ENCODE measurements at places on chromosomes 1 and 21.

- DNase-seq = no peak
These were observed 24.3 kb upstream of the COA6 start for GRCh38 chr1:234348964-234349363.

DNA sequence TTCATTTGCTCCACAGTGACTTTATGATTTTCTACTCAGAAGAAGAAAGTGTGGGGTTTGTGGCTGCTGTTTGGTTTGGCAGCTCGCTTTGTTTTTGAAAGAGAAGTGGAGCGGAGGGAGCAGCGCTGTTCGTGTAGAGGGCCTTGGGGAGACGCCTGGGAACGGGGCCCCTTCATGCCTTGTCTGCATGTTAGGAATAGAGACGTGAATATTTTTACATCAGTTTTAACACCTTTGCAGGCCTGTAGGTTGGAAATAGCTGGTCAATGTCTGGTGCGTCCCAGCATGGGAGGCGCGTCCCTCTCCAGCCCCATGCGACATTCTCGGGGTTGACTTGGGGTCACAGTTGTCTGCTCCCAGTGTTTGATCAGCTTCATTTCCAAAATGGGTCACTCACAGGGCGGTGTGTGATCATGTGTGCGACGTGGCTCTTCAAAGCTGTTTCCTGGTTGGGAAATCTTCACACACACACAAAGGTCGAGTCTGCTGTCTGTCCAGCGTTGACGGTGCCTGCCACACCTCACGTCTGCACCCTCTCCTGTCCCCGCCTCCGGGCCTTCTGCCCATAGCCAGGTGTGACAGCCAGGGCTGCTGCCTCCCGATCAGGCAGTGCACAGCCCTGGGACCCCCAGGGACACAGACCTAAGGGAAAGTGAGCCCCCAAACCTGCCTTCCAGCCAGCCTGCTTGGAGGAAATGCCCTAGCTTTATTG lies 149.2 kb downstream of the PSMG1 start:
- DNase-seq = no peak

DNA sequence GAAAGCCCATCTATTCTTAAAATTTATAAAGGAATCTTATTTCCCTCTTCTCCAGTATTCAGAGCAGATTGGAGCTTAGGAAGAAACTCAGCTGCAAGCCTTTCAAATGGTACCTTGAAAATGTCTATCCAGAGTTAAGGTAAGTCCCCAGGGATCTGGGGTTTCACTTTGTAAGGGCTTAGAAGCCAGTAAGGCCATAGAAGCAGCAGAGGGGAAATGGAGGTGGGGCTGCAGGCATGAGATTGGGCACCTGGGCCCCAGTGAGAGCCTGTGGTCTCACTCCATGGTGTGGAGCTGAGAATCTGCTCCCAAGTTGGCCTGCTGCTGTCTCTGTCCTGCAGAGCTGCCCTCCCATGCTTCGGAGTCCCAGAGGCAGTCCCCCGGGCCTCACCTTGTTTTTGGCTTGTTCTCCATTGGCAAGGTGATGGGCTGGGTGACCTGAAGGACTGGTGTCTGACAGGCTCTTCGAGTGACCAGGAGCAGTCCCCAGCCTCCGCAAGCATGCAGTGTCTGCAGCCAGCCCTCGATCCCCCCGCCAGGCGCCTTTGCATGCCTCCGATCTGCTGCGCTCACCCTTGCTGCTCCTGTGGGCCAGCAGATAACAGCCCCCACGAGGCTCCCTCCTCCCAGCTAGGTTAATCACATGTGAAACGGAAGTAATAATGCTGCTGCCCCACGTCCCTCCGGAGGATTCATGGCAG lies 163.1 kb downstream of the PGBD5 start:
- no peak for DNase-seq

GRCh38 chr1:41317361-41317760 lies 43.9 kb upstream of the FOXO6 start:
- no peak for DNase-seq

GRCh38 chr1:37303884-37304574 lies 170.4 kb upstream of the ZC3H12A start:
- no peak for DNase-seq

GRCh38 chr1:89999208-89999607 lies 4.3 kb downstream of the ZNF326 start:
- DNase-seq = no peak

DNA sequence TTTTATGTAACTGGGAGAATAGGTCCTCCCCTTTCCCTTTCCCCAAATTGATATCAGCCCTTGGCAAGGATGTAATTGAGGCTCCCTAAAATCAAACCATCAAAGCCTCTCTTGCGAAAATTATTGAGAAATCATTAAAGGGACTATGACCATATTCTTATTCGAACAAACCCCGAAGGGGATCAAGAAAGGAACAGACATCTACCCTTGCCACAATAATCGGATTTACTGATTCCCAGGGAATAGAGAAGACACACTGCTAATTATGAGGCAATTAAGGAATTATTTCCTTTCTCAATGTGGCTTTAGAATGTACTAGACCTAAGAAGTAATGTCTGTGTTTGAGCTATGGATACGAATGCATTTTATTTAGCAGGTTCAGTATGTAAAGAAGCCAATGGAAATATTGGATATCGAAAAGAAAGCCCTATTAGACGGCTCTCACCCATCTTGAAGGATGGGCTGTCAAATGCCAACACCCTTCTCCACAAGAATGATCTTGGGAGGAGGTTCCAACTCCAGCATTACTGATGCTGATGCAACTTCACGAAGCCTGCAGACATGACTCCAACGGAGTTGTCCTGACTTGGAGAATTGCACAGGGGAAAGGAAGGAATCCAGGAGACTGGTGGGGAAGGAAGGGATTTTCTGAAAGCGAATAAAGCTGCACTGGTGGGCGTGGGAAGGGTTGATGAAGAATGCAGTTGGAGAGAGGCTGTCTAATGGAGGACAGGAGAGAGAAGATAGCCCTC lies 11.6 kb upstream of the PTPRF start:
- DNase-seq = no peak

DNA sequence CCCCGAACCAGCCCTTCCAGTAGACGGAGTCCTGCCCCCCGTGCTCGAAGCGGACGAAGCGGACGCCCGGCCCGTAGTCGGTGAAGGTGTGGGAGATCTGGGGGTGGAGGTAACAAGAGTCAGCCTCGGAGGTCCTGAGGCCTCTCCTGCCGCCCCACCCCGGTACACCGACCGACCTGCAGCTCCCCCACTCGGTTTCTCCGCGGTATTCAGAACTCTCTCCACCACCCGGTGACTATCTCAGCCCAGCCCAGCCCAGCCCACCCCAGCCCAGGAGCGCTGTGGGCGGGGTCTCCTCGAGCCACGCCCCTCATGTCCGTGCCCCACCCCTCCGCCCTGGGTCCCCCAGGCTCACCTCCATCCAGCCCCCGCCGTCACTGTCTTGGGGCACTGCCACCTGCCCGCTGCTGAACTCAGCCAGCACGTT lies 5.5 kb downstream of the FBXO2 start:
- DNase-seq = peak; percentile 55

DNA sequence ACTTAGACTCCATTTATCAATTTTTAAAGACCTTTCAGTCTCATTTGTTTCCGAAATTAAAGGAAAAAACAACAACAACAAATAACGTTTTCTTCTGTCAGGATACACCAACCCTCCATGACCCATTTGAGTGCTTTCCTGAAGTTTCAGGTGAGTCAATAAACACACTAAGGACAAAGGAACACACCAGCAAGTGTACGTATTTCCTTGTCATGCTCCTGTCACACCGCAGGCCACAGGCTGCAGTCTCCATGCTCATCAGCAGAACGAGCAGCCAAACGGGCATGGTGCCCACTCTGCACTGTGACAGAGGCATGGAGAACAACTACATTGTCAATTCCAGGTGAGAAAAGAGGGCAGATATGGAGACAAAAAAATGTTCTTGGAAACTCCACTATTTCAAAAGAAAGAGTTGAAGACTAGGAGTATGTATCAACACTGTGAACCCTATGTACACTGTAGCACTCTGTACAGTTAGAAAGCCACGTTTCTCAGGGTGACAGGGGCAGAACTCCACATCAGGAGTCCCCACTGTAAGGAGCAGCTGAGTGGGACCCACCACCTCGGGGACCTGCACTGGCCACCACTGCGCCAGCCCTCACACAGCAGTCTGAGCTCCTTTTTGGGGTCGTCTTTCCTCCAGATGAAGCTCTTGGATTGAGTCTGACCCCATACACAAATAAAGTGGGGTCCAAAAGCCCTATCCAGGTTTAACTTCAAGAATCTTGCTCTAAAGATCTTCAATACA lies 2.6 kb downstream of the PTTG1IP start:
- no peak for DNase-seq

GRCh38 chr1:29475326-29475725 lies 239.0 kb downstream of the PTPRU start:
- no peak for DNase-seq

DNA sequence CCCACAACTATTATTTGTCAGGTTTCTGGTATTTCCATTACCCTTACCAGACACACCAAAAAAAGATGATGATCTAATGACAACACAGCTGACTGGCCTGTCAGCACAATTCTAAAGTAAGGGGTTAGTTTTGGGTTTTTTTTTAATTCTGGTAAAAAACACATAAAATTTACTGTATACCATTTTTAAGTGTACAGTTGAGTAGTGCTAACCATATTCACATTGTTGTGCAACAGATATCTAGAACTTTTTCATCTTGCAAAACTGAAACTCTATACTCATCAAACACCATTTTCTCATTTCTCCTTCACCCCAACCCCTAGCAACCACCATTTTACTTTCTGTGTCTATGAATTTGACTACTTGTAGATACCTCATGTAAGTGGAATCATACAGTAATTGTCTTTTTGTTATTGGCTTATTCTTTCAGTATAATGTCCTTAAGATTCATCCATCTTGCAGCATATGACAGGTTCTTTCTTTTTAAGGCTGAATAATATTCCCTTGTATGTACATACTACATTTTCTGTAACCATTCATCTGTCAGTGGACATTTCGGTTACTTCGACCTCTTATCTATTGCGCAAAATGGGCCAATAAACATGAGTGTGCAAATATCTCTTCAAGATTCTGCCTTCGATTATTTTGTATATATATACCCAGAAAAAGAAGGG lies 29.8 kb downstream of the ARNT start:
- DNase-seq = no peak

GRCh38 chr1:173206816-173207568 lies at the start of gene TNFSF4:
Gene TNFSF4, minus strand, starts transcription at chr1:173207331. Its CDS starts 155 bp downstream, at chr1:173207176.
- peak; percentile 42 for DNase-seq

DNA sequence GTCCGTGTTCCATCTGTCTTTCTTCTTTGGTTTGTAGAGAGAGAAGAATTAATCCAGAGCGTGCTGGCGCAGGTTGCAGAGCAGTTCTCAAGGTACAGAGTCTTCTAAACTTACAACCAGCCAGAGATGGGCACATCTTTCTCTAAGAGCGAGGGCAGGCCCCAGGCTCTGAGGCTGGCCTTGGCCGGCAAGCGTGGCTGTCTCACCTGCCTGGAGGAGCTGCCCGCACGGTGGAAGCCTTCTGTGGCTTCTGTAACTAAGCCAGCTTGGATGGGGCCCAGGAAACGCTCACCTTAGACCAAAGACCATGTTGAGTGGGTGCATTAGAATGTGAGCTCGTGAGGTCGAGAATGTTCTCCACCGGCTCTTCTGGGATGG lies 78.6 kb downstream of the PDE9A start:
- no peak for DNase-seq

- DNase-seq = no peak
These were observed 30.9 kb downstream of the LPAR3 start for GRCh38 chr1:84861988-84862644.

- no peak for DNase-seq
These were observed 12.8 kb downstream of the PLA2G4A start for GRCh38 chr1:186841599-186841998.

GRCh38 chr1:115706587-115707425 lies 61.7 kb downstream of the CASQ2 start:
- DNase-seq = no peak

DNA sequence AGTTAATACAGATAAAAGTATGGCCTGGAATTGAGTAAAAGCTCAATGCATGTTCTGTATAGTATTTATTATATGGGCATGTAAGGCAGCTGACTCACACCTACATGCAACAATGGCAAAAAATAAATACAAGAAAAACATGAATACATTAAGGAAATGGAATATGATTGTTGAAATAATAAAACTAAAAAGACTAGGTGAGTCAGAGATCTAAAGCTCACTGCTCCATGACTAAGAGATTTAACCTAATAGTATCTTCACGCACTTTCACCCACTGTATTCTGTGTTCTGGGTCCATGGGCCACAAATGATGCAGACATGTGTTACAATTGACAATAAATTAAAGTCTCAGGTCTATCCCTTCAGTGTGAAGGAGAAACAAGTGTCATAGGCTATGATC lies 607.0 kb downstream of the AGBL4 start:
- DNase-seq = no peak

- DNase-seq = no peak
These were observed 34.8 kb downstream of the WDR4 start for GRCh38 chr21:42844411-42845113.

DNA sequence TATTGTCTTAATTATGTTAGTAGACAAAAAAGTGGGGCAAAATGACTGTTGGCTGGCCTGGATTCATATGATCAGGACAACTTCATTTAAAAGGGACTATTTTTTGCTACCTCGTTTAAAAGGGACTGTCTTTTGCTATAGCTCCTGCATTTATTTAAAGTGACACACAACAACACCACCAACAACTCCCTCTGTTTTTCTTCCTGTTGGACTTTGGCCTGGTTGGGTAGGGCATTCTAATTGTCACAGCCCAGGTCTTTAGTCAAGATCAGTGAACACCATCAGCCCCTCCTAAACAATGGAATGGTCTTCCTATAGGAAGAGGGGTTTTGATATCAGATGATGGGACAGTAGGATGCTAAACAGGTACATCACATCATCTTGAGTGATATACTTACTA lies 241.8 kb downstream of the GPR52 start:
- no peak for DNase-seq

DNA sequence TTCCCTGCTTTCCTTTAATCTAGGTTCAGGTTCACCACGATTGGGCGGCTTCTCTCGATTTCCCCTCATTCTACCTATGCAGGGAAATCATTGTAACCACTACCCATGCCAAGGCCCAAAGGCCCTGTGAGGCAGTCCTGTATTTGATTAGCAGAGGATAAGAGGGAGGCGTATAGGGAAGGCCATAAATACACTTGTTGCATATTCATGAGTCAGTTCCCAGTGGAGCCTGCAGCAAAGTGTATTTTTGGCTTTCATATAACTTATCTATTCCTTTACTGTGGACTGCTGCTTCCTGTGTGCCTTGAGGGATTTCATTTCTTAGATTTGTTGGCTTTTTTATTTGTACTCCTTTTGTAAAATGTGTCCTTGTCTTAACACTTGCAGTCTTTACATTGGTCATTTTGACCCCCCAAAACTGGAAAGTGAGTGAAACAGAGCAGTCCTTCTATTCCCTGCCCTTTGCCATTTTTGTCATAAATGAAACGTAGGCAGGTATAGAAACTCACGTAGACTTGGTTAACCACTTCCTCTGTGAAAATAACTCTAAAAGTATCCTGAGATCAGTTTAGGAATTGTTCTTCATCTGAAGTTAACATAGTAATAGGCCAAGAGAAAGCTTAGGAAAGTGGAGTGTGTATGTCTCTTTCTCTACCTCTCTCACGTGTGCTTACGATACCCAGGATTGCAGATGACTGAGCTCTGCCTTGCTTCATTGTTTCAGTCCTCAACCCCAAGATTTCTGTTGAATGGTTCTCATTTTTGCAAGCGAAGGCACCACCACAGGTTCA lies 19.6 kb upstream of the KCNQ4 start:
- DNase-seq = no peak

- no peak for DNase-seq
These were observed 648.1 kb downstream of the PLPP3 start for GRCh38 chr1:55931081-55931940.

Data from stimulated activated naive CD8-positive, alpha-beta T cell treated with anti-CD3 and anti-CD28 coated beads, Interleukin-15, Interleukin-2, amounts not matched to agents 100 U/mL and 50 U/mL, for 24 hours (primary cell).